Transverse colon (tissue), 4 donors: ENCODE measurements at places on chromosomes 4 and X.
A peak's percentile ranks its signal among the peaks of the same experiment; 100 is the strongest.

DNA sequence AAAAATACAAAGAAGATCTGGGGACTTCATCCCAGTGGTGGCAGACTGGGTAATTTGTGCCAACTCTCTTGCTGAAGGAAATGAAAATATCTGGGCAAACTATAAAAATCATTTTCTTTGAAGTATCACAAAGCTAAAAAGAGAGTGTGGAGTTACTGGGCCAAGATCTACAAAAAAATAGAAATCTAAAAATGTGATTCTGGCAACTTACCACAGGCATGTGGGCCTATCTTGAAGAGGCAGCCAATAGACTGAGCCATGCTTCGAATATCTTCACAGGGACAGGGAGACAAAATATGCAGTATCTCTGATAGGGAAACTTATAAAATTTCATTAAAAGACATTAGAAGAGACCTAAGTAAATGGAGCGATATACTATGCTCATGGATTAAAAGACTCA is 168.8 kb downstream of the RCHY1 start:
- DNase-seq = no peak

DNA sequence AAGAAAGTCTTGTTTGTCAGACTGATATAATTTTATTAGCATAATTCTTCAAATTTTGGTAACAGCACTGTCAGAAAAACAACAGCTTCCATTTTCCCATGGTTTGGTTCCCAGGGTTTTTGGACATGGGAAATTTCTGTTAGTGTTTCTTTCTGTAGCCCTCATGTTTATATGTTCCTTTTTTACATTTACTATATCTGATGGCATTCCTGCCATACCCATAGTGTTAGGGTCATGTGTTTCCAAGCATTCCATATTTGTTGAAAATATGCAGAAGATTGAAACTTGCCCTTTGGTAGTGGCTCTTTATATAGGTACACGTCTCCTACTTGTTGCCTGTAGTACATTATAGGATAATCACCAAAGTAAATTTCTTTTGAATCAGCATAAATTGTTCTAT is 65.8 kb downstream of the PDLIM5 start:
- no peak for DNase-seq

DNA sequence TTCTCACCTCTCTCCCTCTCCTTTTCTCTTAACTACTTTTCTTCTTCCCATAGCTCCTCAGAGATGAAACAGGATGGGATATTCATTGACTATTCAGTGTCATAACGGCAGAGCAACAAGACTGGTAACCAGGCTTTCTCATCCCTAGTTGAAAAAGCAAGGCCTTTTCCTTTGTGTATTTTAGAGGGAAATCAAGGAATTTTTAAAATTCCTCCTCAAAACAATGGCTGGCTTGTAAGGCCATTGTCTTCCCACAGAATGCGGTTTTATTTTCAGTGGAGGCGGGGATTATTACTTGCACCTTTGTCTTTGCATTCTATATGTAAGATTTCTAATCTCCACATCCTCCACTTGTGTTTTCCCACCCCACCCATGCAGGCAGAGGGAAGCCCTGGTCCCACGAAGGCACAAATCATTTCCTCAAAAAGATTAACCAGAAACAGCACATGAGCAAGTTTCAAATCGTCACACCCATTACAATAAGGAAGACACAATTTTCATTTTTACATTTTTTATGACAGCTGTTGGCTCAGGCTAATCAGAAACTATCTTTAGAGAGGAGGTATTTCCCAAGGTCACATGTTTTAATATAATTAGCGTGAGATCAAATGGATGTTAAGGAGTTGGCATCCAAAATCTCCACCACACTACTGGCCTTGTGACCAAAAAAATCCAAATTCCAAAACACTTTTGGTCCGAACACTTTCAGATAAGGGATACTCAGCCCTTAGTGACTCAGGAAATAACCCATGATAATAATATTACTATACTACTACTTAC is 53.0 kb upstream of the KDR start:
- no peak for DNase-seq

DNA sequence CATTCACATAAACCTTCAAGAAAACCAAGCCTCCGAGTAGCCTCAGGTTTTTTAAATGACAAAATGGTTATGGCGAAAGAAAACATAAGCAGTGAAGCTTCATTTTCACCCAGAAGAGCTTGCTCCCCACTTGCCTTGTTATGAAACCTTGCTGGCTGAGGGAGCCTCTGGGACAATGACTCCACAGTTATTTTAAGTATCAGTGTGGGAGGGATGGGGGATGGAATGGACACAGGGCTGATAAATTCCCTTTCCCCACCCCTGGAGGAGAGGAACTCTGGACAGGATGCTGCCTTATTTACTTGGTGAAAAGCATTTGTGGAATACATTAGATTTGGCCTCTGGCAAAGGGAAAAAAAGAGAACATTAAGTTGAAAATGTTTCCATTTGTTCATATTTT is 220.7 kb upstream of the CNKSR2 start:
- no peak for DNase-seq

GRCh38 chrX:86078650-86079049 is 31.3 kb upstream of the CHM start:
- no peak for DNase-seq

DNA sequence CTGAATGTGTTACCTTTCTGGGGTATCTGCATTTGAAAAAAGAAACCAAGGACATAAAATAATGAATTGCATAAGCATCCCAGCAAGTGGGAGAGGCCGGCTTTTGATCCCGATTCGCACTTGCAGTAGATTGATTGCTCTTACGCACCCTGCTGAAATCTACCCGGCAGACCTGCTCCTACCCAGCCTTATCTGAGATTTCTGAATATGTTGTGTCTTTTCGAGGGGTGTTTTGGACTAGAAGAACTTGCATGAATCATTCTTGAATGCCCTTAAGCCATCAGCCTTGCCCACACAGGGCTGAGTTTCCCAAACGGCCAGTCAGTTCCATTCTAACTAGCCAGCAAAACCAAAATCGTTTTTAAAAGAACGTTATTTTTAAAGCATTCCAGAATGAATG is 174.4 kb upstream of the BCOR start:
- DNase-seq = no peak

GRCh38 chrX:8048466-8048865 is 121.3 kb upstream of the PNPLA4 start:
- DNase-seq = no peak

- no peak for DNase-seq
Observed at GRCh38 chr4:43763029-43763610, 685.5 kb downstream of the KCTD8 start.

DNA sequence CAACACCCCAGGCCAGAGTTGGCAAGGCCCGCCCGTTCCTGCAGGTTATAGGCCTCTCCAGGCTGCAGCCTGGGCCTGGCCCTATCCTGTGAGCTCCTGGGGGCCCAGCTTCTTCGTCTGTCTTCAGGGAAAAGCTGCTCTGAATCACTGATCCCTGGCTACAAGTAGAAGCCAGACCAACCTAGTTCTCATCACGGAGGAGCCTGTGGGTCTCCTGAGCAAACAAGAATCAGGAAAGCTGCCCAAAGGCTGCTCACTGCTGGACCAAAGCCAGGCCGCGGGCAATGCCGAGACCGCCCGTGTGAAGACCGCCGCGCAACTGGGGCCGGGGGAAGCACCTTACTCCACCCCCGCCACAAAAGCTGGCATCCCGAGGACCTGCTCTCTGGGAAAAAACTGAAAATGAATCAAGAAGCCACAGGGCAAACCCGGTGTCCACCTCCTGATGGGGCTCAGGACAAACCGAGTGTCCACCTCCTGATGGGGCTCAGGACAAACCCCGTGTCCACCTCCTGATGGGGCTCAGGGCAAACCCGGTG is 12.8 kb downstream of the CTBP1 start:
- no peak for DNase-seq

DNA sequence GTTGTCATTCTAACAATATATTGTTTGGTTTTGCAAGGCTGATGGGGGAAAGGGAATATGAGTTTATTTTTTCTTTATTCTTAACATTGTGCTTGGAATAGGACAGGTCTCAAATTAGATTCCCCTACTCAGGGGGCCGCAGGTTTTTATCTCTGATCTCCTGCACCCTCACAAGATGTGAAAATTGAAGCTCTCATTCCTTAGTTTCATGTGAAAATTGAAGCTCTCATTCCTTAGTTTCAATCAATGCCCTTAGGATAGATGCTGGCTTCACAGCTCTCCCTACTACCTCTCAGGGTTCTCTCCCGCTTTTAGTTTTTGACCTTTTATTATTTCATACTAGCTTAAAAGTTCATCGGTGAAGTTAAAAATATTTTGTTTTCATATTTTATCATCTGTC is 12.0 kb downstream of the NEIL3 start:
- DNase-seq = no peak

- DNase-seq = no peak
Observed at GRCh38 chr4:68288393-68288740, 42.9 kb upstream of the TMPRSS11B start.

GRCh38 chr4:141220271-141220670 is 424 bp upstream of the ZNF330 start:
- no peak for DNase-seq

DNA sequence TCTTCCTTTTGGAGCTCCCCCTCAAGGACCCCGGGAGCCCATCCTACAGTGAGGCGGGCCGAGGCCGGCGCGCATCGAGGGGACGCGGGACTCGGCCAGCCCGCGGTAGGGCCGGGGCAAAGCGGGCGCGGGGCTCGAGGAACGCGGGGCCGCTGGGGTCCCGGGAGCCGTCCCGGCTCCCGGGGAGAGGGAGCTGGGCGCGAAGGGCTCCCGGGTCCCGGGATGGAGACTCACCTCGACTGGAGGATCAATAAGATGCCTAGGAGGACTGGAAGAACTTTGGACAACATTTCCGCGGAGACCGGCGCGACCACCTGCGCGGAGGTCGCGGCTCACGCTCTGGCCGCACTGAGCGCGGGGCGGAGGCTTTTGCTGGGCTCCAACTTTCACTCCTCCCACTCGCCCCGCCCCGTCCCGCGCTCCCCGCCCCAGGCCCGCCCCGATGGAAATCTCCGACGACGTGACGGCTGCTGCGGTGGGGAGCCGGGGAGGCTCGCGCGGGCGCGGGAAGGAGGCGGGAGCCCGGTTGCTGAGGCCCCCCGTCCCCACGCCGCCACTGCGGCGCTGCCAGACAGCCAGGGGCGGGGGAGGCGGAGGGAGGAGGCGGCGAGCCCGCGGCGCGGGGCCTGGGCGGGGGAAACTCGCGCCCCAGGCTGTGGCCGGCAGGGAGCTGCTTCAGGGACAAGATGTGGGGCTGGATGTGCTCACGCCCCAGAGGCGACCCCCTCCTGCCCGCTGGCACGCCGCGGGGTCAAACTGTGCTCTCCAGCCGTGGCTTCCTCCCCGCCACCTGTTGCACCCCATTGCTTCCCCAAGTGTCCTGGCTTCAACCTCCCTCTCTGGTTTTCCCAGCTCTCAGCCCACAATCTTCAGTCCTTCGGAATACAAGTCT is at the start of gene GABRE:
GABRE (minus strand) TSS at position 341 of the 892 bp plus-strand sequence; CDS start at position 290, 51 bp downstream.
- peak; percentile 73 for DNase-seq

GRCh38 chr4:101556842-101557241 is 209.5 kb upstream of the PPP3CA start:
- no peak for DNase-seq

- DNase-seq = no peak
Observed at GRCh38 chr4:87865288-87865687, 32.5 kb downstream of the MEPE start.

DNA sequence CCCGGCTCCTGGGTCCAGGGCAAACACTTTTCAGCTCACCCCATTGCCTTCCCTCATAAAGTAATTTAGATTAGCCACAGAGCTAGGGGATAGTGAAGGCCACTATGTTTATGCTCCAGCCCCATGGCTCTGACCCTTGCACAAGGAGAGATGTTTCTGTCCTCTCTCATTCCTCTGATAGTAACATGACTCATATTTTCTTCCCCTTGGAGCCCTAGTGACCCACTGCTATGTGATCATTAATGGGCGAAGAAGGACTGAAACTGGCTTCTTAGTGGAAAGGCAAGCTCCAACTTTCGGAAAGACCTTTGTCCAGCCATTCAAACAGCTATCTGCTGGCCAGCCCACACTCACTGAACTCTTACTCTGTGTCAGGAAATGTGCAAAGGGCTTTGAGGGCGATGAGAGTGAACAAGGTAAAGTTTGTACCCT is 12.3 kb downstream of the CLDN2 start:
- DNase-seq = no peak

GRCh38 chr4:67632492-67632891 is 68.5 kb downstream of the UBA6 start:
- DNase-seq = no peak

DNA sequence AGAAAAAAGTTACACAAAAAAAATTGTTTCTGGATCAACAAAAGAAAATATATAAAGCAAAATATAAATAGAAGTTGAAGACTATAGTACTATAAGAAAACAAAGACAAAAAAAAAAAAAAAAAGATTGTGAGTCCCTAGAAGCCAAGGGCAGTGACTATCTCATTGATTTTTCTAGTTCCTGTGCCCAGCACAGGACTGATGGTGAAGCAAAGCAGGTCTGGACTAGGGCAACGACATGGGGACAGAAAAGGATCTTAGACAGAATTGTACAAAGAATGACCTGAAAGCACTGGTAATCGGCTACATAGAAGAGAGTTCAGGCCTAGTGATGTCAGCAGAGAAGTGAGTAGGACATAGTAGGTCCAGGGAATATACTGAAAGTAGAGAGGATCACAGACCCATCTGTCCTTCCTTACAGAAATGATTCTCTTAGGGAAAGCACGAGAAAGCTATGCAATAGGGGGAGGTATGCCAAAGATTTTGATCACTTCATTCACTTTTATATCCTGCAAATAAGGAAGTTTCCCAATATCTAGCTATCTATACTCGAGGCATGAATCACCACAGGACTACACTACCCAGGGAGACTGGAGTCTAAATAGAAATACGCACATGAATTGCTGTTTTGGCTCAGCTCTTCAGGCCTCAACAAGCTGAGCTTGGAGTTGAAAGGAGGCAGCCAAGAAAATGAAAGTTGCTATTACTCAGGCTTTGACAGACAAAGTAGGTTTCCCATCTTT is 230.9 kb upstream of the GPC4 start:
- DNase-seq = no peak

DNA sequence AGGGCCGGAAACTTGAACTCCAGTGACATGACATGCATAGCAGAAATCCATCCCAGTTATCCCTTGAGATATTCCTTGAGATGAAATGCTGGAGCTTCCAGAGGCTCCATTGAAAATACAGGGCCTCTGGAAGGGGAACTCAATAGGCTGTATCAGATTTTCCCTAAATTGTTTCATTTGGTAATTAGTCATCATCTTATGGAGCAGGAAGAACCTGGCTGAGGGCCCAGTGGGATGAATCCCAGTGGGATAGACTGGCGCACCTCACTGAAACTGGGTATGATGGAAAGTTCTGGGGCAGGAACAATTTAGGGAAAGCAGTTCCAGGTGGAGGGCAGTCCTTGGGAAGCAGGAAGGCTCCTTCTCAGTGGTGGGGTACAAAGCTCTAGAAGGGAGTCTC is 307.8 kb upstream of the DIPK2B start:
- no peak for DNase-seq

DNA sequence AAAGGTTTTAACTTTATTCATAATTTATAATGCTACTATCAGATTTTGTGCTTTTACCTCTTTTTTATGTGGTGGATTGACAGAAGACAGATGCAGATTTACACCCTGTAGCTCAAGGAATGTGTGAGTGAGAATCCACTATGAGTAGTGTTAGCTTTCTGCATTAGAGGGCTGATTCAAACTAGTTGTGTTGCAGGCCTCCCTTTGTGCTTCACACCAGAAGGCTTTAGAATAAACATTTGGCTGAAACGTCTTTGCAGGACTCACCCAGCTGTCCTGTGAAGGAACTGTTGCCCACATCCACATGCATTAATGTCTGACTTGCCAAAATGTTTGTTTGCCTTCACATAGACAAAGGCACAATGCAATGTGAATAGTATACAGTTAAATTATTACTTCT is 127.0 kb downstream of the PCDH7 start:
- no peak for DNase-seq

- DNase-seq = no peak
Observed at GRCh38 chr4:18813055-18813454, 791.5 kb upstream of the LCORL start.

GRCh38 chr4:90120037-90120436 is 7.2 kb upstream of the CCSER1 start:
- no peak for DNase-seq
